Naive thymus-derived CD8-positive, alpha-beta T cell (primary cell): ENCODE measurements at places on chromosomes 13 and 19. TPM values are rescaled to one million over a fixed set of nuclear protein-coding genes. Genes with fewer than 3 reads are reported as not detected.

The DCT gene
- 1.1 TPM for total RNA-seq

The LYPD5 gene
- total RNA-seq, result 0.69 TPM

The C1QTNF9 gene
- 0.33 TPM for total RNA-seq

The MBD3L2 gene
- not detected for total RNA-seq

The FGF22 gene
- total RNA-seq, result 2.6 TPM

The TBCB gene
- 111 TPM for total RNA-seq

The CILP2 gene
- total RNA-seq, result 0.31 TPM
